Natural killer cell (primary cell): ENCODE measurements at places on chromosomes 12 and 14. TPM values are rescaled to one million over a fixed set of nuclear protein-coding genes. Genes with fewer than 3 reads are reported as not detected.

The CACNA2D4 gene
- total RNA-seq = 26.5 TPM

DNA sequence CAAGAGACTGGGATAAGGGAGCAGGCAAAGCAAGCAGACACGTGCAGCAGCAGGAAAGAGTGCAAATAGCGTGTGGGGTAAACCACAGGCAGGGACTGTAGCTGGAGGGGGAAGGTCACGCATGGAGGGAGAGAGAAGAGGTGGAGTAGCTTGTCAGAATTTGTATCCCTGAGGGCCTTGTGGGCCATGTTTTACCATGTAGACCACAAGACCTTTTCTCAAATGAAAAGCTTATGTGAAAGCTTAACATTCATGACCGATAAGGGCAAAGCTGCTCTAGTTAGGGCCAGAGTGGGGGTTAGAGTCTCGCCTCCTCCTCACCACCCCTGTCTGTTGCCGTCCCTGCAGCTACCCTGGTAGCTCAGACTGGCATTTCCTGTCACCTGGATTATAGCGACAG lies 152.9 kb upstream of the E2F7 start:
- no peak overlapping the region for H3K4me3 ChIP-seq
- H3K27me3 ChIP-seq = no peaks in the 10 kb centered on the region
- no peaks in the 10 kb centered on the region for H3K4me1 ChIP-seq

DNA sequence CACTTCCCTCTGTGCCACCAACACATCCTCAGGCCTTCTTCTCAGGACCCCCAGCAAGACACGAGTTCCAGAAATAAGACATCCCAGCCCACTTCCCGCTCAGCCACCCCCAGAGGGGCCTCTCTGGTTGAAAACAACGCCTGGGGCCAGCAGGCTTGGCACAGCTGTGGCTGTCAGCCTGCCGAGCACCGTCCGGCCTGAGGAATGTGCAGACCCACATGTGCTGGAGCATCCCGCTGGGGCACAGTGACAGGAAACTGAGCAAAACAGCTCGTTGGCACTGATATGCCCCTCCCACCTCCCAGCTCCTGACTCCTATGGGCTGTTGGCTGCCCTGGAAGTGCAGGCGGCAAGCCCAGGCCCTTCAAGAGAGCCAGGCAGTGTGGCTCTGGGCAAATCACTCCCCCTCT lies 1.4 kb downstream of the SYNE3 start:
- H3K4me3 ChIP-seq = peak overlapping the region; percentile 41
- no peaks in the 10 kb centered on the region for H3K36me3 ChIP-seq
- H3K4me1 ChIP-seq = peaks cover 58% of the 10 kb centered on the region
- H3K27ac ChIP-seq = peak overlapping the region; percentile 74
- DNase-seq = no peak

The DAO gene
- not detected for total RNA-seq

DNA sequence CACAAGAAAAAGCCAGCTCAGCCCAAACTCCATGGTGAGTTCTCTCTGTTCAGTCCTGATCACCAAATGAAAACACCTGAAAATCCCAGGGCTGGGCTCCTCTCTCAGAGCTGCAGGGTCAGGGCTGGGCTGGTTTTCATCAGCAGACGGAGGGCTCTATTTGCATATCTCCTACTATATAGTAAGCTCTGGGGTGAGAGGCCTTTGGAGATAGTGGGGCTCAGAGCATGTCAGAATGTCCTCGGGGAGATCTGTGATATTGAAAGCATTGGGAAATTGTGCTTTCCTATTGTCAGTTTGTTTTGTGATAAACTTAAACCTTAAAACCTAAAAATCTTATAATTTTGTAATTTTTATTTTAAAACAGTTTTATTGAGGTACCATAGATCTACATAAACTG lies 742.6 kb downstream of the TMEM121 start:
- H3K27me3 ChIP-seq = peaks cover 15% of the 10 kb centered on the region
- H3K36me3 ChIP-seq = no peaks in the 10 kb centered on the region
- no peak overlapping the region for H3K27ac ChIP-seq
- DNase-seq = no peak

- H3K27ac ChIP-seq = no peak overlapping the region
- no peak overlapping the region for H3K4me3 ChIP-seq
- no peaks in the 10 kb centered on the region for H3K27me3 ChIP-seq
- no peak for DNase-seq
Measured at GRCh38 chr14:27427796-27428195, 830.0 kb upstream of the NOVA1 start.

The ZNF605 gene
- 15.8 TPM for total RNA-seq

GRCh38 chr12:104828015-104828414 lies 130.1 kb downstream of the SLC41A2 start:
- no peaks in the 10 kb centered on the region for H3K4me1 ChIP-seq
- H3K27ac ChIP-seq = no peak overlapping the region
- no peak for DNase-seq
- no peaks in the 10 kb centered on the region for H3K27me3 ChIP-seq

- no peaks in the 10 kb centered on the region for H3K27me3 ChIP-seq
- H3K4me1 ChIP-seq = no peaks in the 10 kb centered on the region
- H3K36me3 ChIP-seq = no peaks in the 10 kb centered on the region
- no peak for DNase-seq
- no peak overlapping the region for H3K4me3 ChIP-seq
- no peak overlapping the region for H3K27ac ChIP-seq
Measured at GRCh38 chr12:19223695-19224094, 94.2 kb downstream of the PLEKHA5 start.

GRCh38 chr12:125097427-125097826 lies 32.2 kb downstream of the AACS start:
- peaks cover 9% of the 10 kb centered on the region for H3K36me3 ChIP-seq
- H3K27ac ChIP-seq = no peak overlapping the region
- H3K4me3 ChIP-seq = no peak overlapping the region
- no peaks in the 10 kb centered on the region for H3K27me3 ChIP-seq

- H3K27ac ChIP-seq = no peak overlapping the region
- no peaks in the 10 kb centered on the region for H3K36me3 ChIP-seq
- DNase-seq = no peak
- H3K4me3 ChIP-seq = no peak overlapping the region
Measured at GRCh38 chr12:113140706-113141105, 5.1 kb upstream of the RASAL1 start.

GRCh38 chr12:10178821-10179220 lies at the start of gene TMEM52B:
Gene TMEM52B (plus strand): TSS chr12:10179032. CDS start chr12:10179575, 543 bp downstream.
- H3K36me3 ChIP-seq = no peaks in the 10 kb centered on the region
- H3K27me3 ChIP-seq = no peaks in the 10 kb centered on the region
- H3K4me1 ChIP-seq = no peaks in the 10 kb centered on the region
- no peak within 1 kb of the TSS for H3K27ac ChIP-seq

DNA sequence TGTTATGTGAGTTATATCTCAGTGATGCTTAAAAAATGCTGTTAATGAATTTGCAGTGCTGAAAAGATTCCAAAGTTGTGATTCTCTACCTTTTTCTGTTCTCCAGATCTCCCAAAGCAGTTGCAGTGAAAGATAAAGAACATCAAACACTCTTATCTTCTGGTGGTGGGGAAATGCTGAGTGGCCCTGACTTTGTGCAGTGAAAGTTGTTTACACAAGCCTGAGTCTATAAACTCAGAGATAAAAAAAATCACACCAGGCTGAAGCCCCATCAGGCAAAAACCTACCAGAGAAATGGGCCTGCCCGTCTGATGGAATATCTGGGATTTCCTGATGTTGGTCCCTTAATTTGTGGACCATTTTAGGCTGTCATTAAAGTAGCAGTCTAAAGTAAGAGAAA lies 46.1 kb downstream of the RASSF3 start:
- no peaks in the 10 kb centered on the region for H3K36me3 ChIP-seq
- peak; percentile 14 for DNase-seq
- H3K27ac ChIP-seq = no peak overlapping the region
- H3K4me1 ChIP-seq = peaks cover 47% of the 10 kb centered on the region
- no peak overlapping the region for H3K4me3 ChIP-seq

The NRXN3 gene
- not detected for total RNA-seq

GRCh38 chr14:68551045-68551683 lies 241.7 kb downstream of the ZFP36L1 start:
- no peak overlapping the region for H3K4me3 ChIP-seq
- H3K27ac ChIP-seq = no peak overlapping the region
- H3K27me3 ChIP-seq = no peaks in the 10 kb centered on the region
- H3K4me1 ChIP-seq = peaks cover 11% of the 10 kb centered on the region
- DNase-seq = no peak
- no peaks in the 10 kb centered on the region for H3K36me3 ChIP-seq

- no peaks in the 10 kb centered on the region for H3K36me3 ChIP-seq
- H3K27me3 ChIP-seq = no peaks in the 10 kb centered on the region
- H3K4me1 ChIP-seq = peaks cover 50% of the 10 kb centered on the region
- H3K4me3 ChIP-seq = no peak overlapping the region
- DNase-seq = no peak
Measured at GRCh38 chr14:95481391-95482022, 34.9 kb downstream of the SYNE3 start.

DNA sequence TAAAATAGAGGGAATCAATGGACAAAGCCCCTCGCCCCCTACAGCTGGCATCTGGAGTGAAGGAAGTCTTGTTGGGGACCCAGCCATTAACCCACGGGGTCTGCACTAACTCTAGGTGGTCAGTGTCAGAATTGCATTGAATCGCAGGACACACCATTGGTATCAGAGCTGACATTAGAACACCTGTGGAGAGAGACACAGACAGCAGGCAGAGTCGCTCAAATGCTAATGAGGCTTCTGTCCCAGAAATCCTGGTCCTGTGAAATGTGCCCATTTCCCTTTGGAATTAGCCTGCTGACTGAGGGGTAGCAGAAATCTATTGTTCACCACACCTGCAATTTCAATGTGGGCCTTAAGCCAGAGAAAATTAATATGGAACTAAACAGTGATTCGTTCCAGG lies 33.0 kb downstream of the TMEM132D start:
- no peaks in the 10 kb centered on the region for H3K4me1 ChIP-seq
- H3K27ac ChIP-seq = no peak overlapping the region
- no peak for DNase-seq
- H3K27me3 ChIP-seq = no peaks in the 10 kb centered on the region
- H3K4me3 ChIP-seq = no peak overlapping the region

DNA sequence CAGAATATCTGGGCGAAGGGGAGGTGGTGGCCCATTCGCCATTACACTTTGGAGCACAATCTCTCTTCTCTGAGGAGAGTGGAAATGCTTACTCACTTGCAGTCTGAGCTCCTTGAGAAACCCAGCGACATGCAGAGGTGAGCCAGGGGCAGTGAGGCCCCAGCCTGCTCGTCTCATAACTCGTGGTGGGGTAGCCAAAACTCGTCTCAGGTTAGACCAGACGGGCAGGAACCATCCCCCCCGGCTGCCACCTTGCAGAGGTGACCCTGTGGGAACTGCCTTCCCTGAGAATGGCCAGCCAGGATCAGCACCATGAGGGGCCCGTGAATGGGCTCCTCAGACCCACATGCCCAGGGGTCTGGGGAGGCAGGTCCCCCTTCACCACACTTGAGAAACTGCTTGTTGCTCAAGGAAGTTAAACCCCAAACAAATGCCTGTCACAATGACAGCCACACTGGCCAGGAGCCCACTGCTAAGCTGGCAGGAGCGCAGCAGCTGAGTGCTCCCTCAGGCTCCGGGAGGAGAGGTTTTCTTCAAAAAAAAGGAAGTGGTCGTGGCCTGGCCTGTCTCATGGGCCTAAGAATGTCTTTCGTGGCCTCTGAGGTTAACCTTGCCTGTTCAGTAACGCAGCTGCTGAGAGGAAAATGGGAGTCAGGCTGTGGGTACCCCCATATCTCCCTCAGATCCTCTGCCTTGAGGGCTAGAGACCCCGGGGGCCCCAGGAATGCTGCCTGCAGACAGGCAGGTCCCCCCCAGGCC lies 9.2 kb upstream of the ALDH2 start:
- H3K27ac ChIP-seq = no peak overlapping the region
- no peaks in the 10 kb centered on the region for H3K27me3 ChIP-seq
- H3K36me3 ChIP-seq = peaks cover 9% of the 10 kb centered on the region
- peaks cover 18% of the 10 kb centered on the region for H3K4me1 ChIP-seq

GRCh38 chr12:100295764-100296555 lies 29.0 kb downstream of the SCYL2 start:
- H3K27me3 ChIP-seq = no peaks in the 10 kb centered on the region
- H3K4me1 ChIP-seq = no peaks in the 10 kb centered on the region
- H3K27ac ChIP-seq = no peak overlapping the region
- H3K36me3 ChIP-seq = peaks cover 24% of the 10 kb centered on the region

GRCh38 chr12:31737345-31737744 lies 8.5 kb upstream of the AMN1 start:
- peaks cover 18% of the 10 kb centered on the region for H3K4me1 ChIP-seq
- H3K4me3 ChIP-seq = no peak overlapping the region
- no peak overlapping the region for H3K27ac ChIP-seq

The FBRSL1 gene
- total RNA-seq = 67.5 TPM

DNA sequence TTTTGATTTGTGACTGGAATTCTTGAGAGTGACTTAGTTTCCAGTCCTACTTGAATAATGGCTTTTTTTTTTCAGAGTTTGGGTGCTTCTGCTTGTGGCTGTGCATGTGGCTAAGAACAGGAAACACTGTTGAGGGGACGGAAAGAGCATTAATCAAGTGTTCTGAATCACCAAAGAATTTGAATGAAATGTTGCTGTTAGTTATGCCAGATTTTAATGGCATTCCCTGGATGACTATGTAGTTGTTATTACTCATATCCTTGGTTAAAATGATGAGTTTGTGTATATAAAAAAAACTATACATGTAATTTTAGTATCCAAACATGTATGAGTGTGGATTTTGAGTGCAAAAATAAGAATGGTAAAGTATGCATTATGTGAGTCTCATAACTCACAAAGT lies 347.9 kb downstream of the BCAT1 start:
- no peaks in the 10 kb centered on the region for H3K27me3 ChIP-seq
- DNase-seq = no peak
- no peaks in the 10 kb centered on the region for H3K36me3 ChIP-seq
- no peak overlapping the region for H3K27ac ChIP-seq
- H3K4me3 ChIP-seq = no peak overlapping the region

The GNB3 gene
- total RNA-seq = not detected

DNA sequence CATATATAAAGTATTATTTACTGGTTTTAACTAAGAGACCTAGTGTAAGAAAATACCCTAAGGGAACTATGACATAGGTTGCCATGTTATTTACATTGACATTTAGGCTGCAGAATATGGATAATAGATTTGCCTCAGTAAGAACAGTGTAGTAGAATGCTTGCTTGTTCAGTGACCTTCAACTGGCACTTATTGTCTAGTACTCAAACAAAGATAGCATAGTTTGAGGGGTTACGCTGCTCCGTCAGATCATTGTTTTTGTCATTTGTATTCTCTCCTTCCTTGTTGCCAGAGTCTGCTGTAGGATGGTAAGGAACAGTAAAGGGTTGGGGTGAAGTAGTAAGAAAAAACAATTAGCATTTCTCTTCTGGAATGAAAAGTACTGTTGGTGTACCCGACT lies 33.2 kb downstream of the TOGARAM1 start:
- no peaks in the 10 kb centered on the region for H3K4me1 ChIP-seq
- DNase-seq = no peak
- no peaks in the 10 kb centered on the region for H3K27me3 ChIP-seq
- no peak overlapping the region for H3K27ac ChIP-seq

GRCh38 chr12:111529424-111530368 lies 69.4 kb downstream of the ATXN2 start:
- H3K4me3 ChIP-seq = no peak overlapping the region
- no peaks in the 10 kb centered on the region for H3K27me3 ChIP-seq
- H3K27ac ChIP-seq = no peak overlapping the region
- no peaks in the 10 kb centered on the region for H3K4me1 ChIP-seq

The GLRX5 gene
- total RNA-seq = 16.7 TPM

GRCh38 chr14:85702997-85703396 lies 173.1 kb downstream of the FLRT2 start:
- no peak for DNase-seq
- no peaks in the 10 kb centered on the region for H3K27me3 ChIP-seq
- no peaks in the 10 kb centered on the region for H3K36me3 ChIP-seq
- H3K4me1 ChIP-seq = no peaks in the 10 kb centered on the region
- no peak overlapping the region for H3K27ac ChIP-seq
- no peak overlapping the region for H3K4me3 ChIP-seq

- H3K27ac ChIP-seq = no peak overlapping the region
- DNase-seq = no peak
- H3K27me3 ChIP-seq = no peaks in the 10 kb centered on the region
Measured at GRCh38 chr12:25761356-25761755, 197.1 kb upstream of the RASSF8 start.
